ENCODE measurements at places on chromosomes 3 and 15. TPM values are rescaled to one million over a fixed set of nuclear protein-coding genes. Genes with fewer than 3 reads are reported as not detected.
A peak's percentile ranks its signal among the peaks of the same experiment; 100 is the strongest.

- H3K27ac ChIP-seq: no peak overlapping the region
- DNase-seq: no peak
- peaks cover 3% of the 10 kb centered on the region for H3K27me3 ChIP-seq
- no peaks in the 10 kb centered on the region for H3K36me3 ChIP-seq
- peaks cover 3% of the 10 kb centered on the region for H3K4me1 ChIP-seq
Measured at GRCh38 chr3:16174976-16175901, 759 bp downstream of the GALNT15 start.

- H3K27me3 ChIP-seq: peaks cover 11% of the 10 kb centered on the region
- no peaks in the 10 kb centered on the region for H3K36me3 ChIP-seq
- H3K4me1 ChIP-seq: peaks cover 12% of the 10 kb centered on the region
- no peak overlapping the region for H3K27ac ChIP-seq
- no peak for DNase-seq
Measured at GRCh38 chr15:28104326-28104725, 5.2 kb upstream of the OCA2 start.

- no peak overlapping the region for H3K27ac ChIP-seq
- DNase-seq: no peak
- H3K4me3 ChIP-seq: no peak overlapping the region
Measured at GRCh38 chr3:85524104-85524503, 565.3 kb downstream of the CADM2 start.

GRCh38 chr15:58440158-58440910 is 8.5 kb downstream of the LIPC start:
- no peak for DNase-seq
- H3K4me1 ChIP-seq: peaks cover 14% of the 10 kb centered on the region
- no peak overlapping the region for H3K4me3 ChIP-seq
- H3K27ac ChIP-seq: peak overlapping the region; percentile 70
- no peaks in the 10 kb centered on the region for H3K36me3 ChIP-seq
- H3K27me3 ChIP-seq: no peaks in the 10 kb centered on the region

GRCh38 chr15:70014860-70015490 is 82.7 kb downstream of the TLE3 start:
- H3K4me3 ChIP-seq: no peak overlapping the region
- no peaks in the 10 kb centered on the region for H3K4me1 ChIP-seq
- H3K36me3 ChIP-seq: no peaks in the 10 kb centered on the region
- no peak overlapping the region for H3K27ac ChIP-seq
- H3K27me3 ChIP-seq: no peaks in the 10 kb centered on the region
- no peak for DNase-seq

DNA sequence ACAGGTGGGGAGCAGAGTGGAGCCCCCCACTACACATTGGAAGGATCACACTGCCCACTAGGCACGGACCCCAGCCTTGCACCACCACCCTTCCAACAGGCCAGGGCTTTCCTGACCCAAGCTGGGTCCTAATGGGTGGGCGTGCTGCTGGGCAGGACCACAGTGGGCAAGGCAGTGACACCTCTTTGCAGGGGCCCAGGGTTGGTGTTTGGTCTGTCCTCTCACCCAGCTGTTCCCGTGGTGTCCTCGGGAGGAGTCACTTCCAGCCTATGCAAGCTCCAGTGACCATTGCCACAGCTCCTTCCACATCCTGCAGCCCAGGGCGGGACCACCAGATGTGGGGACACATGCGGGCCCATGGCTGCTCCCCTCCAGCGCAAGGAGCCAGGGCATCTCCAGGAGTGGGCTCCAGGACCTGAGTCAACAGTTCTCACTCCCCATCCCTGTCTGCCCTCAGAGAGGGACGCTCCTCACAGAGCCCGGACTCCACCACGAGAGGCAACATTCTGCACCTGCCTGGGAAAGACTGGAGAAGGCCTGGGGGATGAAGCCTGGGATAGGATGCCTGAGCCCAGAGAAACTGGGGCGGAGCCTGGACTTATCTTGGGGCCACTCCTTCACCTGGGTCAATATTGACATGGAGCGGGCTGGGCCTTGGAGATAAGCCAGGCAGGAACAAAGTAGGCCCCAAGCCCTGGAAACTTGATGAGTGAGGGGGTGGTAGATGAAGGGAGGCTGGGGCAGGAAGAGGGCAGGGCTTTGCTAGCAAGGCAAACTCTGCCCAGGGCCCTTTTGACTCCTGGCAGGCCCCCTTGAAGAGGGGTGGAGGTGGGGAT is 3.9 kb upstream of the VILL start:
- peaks cover 61% of the 10 kb centered on the region for H3K4me1 ChIP-seq
- H3K27me3 ChIP-seq: no peaks in the 10 kb centered on the region
- peak; percentile 81 for DNase-seq
- no peak overlapping the region for H3K4me3 ChIP-seq

GRCh38 chr3:42491881-42492507 is 10.4 kb upstream of the VIPR1 start:
- H3K27ac ChIP-seq: no peak overlapping the region
- DNase-seq: no peak
- H3K4me3 ChIP-seq: no peak overlapping the region
- no peaks in the 10 kb centered on the region for H3K27me3 ChIP-seq
- H3K4me1 ChIP-seq: peaks cover 14% of the 10 kb centered on the region
- no peaks in the 10 kb centered on the region for H3K36me3 ChIP-seq

DNA sequence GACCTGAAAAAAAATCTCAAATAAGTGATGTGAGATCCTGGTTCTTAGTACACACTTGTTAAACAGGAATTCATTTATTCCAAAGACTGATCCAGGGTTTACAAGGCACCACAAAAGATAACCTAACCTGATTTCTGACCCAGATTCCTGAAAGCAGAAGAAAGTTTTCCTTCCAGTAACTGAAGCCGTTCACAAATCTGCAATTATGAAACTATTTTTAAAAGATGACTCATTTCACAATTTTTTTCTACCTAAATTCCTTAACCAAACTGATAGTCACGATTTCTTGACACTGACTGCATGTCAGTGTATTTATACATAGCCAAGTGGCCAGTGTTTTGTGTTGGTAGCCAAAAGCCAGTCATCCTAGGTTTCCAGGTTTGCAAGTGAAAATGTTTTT is 17.1 kb downstream of the SLC9A9 start:
- peak overlapping the region; percentile 45 for H3K27ac ChIP-seq
- H3K27me3 ChIP-seq: no peaks in the 10 kb centered on the region
- DNase-seq: no peak
- no peaks in the 10 kb centered on the region for H3K36me3 ChIP-seq
- peaks cover 36% of the 10 kb centered on the region for H3K4me1 ChIP-seq

DNA sequence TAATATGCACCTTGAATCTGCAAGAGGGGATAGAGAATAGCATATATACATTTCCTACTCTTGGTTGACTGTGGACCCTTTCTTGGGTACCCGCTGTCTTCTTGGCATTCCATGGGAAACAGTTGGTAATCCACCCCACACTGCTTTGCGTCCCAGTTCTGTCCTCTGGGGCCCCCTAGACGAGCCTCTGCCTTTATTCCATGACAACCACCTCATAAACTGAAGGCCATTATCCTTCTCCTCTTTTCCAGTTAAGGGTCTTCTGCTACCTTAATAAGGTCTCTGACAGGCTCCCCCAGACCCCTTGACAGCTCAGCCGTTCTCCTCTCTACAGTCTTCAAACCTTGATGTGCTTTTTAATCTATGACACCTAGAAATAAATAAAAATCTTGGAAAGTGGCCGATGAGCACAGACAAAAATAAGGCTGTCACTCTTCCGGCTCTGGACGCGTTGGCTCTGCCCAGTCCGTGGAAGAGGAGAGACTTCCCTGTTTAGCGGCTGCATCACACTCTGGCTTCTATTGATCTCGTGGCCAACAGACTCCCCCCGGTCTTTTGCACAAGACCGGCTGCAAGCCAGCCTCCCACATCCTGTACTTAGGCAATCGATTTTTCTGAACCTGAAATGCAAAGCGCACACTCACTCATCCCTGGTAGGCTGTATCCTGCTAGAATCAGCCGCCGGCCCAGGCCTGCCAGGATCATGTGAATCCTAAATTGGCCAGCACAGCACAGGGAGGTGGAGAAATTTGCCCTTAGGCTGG is 251.0 kb upstream of the TLE3 start:
- H3K4me3 ChIP-seq: no peak overlapping the region
- peaks cover 17% of the 10 kb centered on the region for H3K4me1 ChIP-seq
- no peaks in the 10 kb centered on the region for H3K27me3 ChIP-seq
- no peak overlapping the region for H3K27ac ChIP-seq
- DNase-seq: peak; percentile 74
- no peaks in the 10 kb centered on the region for H3K36me3 ChIP-seq

- H3K4me1 ChIP-seq: no peaks in the 10 kb centered on the region
- no peak overlapping the region for H3K4me3 ChIP-seq
- no peak for DNase-seq
- H3K27ac ChIP-seq: no peak overlapping the region
- H3K36me3 ChIP-seq: peaks cover 18% of the 10 kb centered on the region
- no peaks in the 10 kb centered on the region for H3K27me3 ChIP-seq
Measured at GRCh38 chr15:67701669-67702068, 123.6 kb upstream of the SKOR1 start.

- H3K27ac ChIP-seq: no peak overlapping the region
- DNase-seq: no peak
- no peaks in the 10 kb centered on the region for H3K4me1 ChIP-seq
- H3K36me3 ChIP-seq: no peaks in the 10 kb centered on the region
Measured at GRCh38 chr3:190004656-190005055, 116.0 kb downstream of the P3H2 start.

CHRNA7 gene
- total RNA-seq: 2.3 TPM

BOC gene
- 6.0 TPM for total RNA-seq

ATP8B4 gene
- total RNA-seq: 8.1 TPM

PLSCR2 gene
- total RNA-seq: 1.2 TPM

TAGLN3 gene
- total RNA-seq: not detected

THOC7 gene
- total RNA-seq: 46.7 TPM

CLRN1 gene
- not detected for total RNA-seq

MKRN2 gene
- 20.3 TPM for total RNA-seq

NPAP1 gene
- 0.13 TPM for total RNA-seq

NTRK3 gene
- 4.5 TPM for total RNA-seq
